Tibial nerve (tissue), 4 donors: ENCODE measurements at places on chromosomes 4 and X. TPM values are rescaled to one million over a fixed set of nuclear protein-coding genes. Genes with fewer than 3 reads are reported as not detected.

Gene UGT2B28
- not detected for total RNA-seq

DNA sequence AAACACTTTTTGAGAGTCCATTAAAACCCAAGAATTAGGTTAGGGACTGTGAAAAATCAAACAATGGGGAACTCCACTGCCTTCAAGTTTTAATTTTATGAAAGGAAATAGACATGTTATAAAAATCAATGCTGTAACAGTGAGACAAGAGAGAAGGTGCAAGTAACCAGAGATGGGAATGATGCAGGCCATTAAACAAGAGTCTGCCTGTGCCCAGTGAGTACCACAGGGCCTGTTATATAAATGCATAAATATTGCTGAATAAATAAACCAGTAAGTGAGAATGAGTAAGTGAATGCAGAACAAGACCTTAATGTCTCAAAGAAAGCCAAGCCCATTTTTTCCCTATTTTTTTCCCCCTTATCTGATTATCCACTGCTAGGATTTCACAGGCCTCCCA lies 53.3 kb upstream of the BMP2K start:
- DNase-seq, result no peak

DNA sequence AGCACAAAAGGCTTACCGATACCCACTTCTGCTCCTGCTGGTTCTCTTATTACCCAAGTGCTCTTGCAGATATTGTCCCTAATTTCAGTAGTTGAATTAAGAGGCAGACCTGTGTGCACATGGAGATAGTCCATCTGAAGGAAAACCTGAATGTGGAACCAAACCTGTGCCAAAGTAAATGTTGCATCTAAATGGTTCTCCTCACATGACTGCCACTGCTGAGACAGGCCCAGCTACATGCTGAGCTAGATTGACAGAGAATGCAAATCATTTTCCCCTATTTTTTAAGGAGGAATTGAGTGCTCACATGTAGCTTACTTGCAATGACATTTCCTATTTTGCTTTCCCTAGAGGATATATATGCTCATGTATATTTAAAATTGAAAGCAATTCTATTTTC lies 609.1 kb upstream of the TECRL start:
- no peak for DNase-seq

DNA sequence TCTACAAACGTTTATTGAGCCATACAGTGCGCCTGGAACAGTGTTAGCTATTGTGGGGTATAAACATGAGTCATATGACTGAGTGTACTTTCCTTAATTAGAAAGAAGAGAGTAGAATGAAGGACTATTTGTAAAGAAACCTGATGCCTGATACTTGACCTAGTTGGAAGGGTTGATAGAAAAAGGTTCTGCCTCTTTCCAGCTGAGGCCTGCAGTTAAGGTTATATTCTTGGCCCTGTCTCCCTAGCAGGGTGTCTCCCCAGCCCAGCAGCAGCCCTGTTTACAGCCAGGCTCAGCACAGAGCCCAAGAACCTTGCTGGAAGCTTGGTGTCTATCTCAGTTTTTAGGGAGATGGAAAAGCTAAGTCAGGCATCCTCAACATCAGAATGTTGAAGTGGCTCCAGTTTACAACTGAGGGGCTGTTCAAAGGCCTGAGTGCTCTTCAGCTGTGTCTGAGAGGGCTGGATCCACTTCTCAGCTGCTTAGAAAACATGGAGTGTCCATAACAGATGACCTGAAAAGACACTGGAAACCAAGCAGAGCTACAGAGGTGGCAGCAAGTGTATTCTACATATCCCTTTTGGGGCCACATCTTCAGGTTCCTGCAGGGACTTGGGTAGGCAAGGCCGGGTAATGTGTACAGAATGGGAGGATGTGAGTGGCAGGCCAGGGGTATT lies 21.6 kb downstream of the NYX start:
- DNase-seq, result no peak
